ENCODE measurements at places on chromosomes 12 and 14. TPM values are rescaled to one million over a fixed set of nuclear protein-coding genes. Genes with fewer than 3 reads are reported as not detected.

GRCh38 chr12:128026696-128027574, 240.0 kb upstream of the TMEM132C start:
- no peaks in the 10 kb centered on the region for H3K4me1 ChIP-seq
- H3K27ac ChIP-seq: no peak overlapping the region
- DNase-seq: no peak
- no peak overlapping the region for H3K4me3 ChIP-seq
- H3K36me3 ChIP-seq: no peaks in the 10 kb centered on the region
- no peaks in the 10 kb centered on the region for H3K27me3 ChIP-seq

GPRC5D gene
- 97.6 TPM for total RNA-seq

DNA sequence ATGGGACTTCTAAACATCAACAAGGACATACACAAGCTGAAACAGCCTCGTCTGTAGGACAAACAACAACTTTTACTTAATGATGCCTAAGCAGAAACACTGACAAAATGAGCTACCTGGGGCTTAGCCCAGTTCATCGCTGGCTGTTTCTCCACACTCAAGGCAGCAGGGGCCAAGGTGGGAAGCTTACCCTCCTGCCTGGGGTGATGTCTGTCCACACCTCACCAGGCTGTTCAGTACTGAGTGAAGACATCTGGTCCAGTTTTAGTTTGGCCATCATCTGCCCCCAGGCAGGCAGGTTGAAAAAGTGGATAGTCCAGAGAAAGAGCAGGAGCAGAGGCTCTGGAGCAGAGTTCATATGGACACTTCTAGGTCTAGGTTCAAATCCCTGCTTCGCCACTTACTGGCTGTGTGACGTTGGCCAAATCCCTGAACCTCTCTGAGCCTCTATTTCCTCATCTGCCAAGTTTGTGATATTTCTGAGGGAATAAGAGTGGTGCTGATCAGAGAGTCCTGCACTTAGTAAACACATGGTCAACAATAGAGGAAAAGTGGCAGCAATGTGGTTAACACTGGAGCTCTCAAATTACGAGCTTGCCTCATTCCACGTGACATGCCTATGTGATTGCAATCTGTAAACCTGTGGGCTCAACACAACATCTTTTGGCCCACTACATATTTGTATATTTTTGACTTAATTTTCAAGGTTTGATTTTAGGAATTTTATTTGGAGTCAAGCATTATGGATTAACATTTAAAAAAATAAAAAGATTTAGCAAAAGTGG, 720.1 kb upstream of the TMEM132C start:
- H3K4me1 ChIP-seq: no peaks in the 10 kb centered on the region
- no peak overlapping the region for H3K27ac ChIP-seq

- no peaks in the 10 kb centered on the region for H3K27me3 ChIP-seq
- no peak for DNase-seq
Measured at GRCh38 chr14:70073924-70074566, 114.7 kb downstream of the SLC8A3 start.

DNA sequence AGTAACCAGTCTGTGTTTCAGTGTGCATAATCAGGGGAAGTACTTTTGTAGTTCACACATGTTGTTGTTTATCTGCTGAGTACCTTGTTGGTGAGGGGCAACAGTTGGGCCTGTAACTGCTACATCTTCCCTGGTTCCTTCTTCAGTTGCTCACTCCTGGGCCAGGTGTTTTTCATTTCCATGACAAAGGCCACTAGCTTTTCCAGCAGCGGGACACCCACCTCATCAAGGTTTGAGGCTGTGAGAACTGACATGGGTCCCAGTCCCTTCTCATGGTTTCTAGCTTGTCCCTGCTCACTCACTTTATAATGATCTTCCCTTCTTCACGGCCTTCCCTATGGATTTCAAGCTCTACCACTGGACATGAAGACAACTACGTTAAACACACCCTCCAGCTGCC, 1.5 kb upstream of the NOXRED1 start:
- no peaks in the 10 kb centered on the region for H3K27me3 ChIP-seq
- H3K36me3 ChIP-seq: peaks cover 81% of the 10 kb centered on the region
- DNase-seq: no peak

- no peak overlapping the region for H3K4me3 ChIP-seq
- H3K4me1 ChIP-seq: no peaks in the 10 kb centered on the region
- no peaks in the 10 kb centered on the region for H3K27me3 ChIP-seq
- DNase-seq: no peak
- no peak overlapping the region for H3K27ac ChIP-seq
- no peaks in the 10 kb centered on the region for H3K36me3 ChIP-seq
Measured at GRCh38 chr12:91203610-91204009, 21.0 kb upstream of the DCN start.

Data from suprapubic skin (tissue), 4 donors.